ENCODE measurements at places on chromosomes 12 and 14. TPM values are rescaled to one million over a fixed set of nuclear protein-coding genes. Genes with fewer than 3 reads are reported as not detected.

GAS2L3 gene
- total RNA-seq, result 5.8 TPM

VDR gene
- 9.3 TPM for total RNA-seq

KRT2 gene
- not detected for total RNA-seq

BLTP3B gene
- 40.8 TPM for total RNA-seq

TTC8 gene
- total RNA-seq, result 21.7 TPM

YAF2 gene
- total RNA-seq, result 49.8 TPM

NRXN3 gene
- total RNA-seq, result 8.8 TPM

CRACR2A gene
- total RNA-seq, result 5.0 TPM

KRT79 gene
- total RNA-seq, result not detected

SLC25A47 gene
- not detected for total RNA-seq

C14orf132 gene
- total RNA-seq, result 38.2 TPM

RHOJ gene
- total RNA-seq, result 31.3 TPM

MYF5 gene
- not detected for total RNA-seq

SLC7A7 gene
- 16.7 TPM for total RNA-seq

DNA sequence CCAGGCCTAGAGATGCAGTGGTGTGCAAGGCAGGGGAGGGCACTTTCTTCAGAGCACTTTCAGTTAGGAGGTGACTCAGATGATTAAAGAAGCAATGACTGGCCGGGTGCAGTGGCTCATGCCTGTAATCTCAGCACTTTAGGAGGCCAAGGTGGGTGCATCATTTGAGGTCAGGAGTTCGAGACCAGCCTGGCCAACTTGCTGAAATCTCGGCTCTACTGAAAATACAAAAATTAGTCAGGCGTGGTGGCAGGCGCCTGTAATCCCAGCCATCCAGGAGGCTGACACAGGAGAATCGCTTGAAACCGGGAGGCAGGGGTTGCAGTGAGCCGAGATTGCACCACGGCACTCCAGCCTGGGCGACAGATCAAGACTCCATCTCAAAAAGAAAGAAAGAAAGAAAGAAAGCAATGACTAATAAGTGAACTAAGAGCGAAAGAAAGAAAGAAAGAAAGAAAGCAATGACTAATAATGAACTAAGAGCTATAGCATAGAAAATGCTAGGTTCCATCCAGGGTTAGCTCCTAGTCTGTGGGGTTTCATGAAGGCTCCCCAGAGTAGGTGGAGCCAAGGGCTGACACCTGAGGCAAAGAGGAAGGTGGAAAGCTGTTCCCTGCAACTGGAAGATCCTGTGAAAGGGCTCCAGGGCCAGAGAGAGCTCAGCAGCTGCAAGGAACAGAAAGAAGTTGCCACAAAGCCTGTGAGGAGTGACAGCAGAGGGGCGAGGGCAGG lies 334.5 kb downstream of the CACNA1C start:
- H3K4me3 ChIP-seq, result no peak overlapping the region
- no peaks in the 10 kb centered on the region for H3K36me3 ChIP-seq
- no peak overlapping the region for H3K27ac ChIP-seq
- H3K27me3 ChIP-seq, result no peaks in the 10 kb centered on the region

- H3K27me3 ChIP-seq, result no peaks in the 10 kb centered on the region
- H3K36me3 ChIP-seq, result no peaks in the 10 kb centered on the region
- no peak overlapping the region for H3K27ac ChIP-seq
- DNase-seq, result no peak
- H3K4me1 ChIP-seq, result no peaks in the 10 kb centered on the region
These were observed 108.7 kb upstream of the FUT8 start for GRCh38 chr14:65303899-65304222.

DNA sequence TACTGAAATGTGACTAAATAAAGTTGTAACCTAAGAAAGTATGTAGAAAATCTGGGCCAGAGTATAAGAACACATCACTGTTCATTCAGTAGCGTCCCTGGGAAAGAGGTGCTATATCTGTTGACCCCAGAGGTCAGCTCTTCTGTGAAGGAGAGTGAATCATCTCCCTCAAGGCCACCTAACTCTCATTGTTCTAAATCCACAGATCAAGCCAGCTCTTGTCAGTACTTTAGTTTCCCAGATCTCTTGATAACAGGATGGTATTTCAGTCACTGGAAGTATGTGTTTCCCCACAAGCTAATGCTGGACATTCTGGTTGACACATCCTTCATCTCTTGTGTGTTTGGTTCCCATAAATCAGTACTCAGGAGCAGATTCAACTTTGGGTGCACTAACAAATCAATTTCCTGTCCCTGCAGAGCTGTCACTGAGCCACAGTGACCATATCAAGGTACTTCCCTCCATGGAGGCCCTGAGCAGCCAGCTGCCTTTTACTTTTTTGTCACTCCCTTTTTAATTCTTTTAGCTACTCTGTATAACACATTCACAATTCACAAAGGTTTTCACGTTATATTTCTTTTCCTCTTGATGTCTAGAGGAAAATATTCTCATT lies 7.8 kb downstream of the KRT1 start:
- H3K36me3 ChIP-seq, result no peaks in the 10 kb centered on the region
- peaks cover 3% of the 10 kb centered on the region for H3K27me3 ChIP-seq
- DNase-seq, result no peak
- no peak overlapping the region for H3K27ac ChIP-seq
- no peaks in the 10 kb centered on the region for H3K4me1 ChIP-seq

GRCh38 chr12:126960709-126961108 lies 1306.3 kb upstream of the TMEM132C start:
- H3K27me3 ChIP-seq, result no peaks in the 10 kb centered on the region
- no peak overlapping the region for H3K4me3 ChIP-seq
- H3K4me1 ChIP-seq, result no peaks in the 10 kb centered on the region
- H3K36me3 ChIP-seq, result no peaks in the 10 kb centered on the region
- no peak for DNase-seq
- H3K27ac ChIP-seq, result no peak overlapping the region

DNA sequence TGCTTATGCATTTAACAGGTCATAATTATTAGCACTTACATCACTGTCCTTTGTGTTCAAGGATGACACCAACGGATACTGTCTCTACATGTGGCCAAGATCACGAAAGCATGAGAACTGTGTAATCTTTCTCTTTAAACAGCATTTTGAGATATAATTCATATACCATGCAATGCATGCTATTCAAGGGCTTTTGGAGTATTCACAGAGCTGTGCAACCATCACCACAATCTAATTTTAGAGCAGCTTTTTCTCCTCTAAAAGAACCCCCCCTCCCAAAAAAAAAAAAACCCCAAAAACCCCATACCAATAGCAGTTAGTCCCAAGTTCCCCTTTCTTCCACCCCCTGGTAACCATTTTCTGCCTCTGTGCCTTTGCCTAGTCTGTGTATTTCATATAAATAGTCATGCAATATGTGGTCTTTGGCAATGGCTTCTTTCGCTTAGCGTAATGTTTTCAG lies 60.6 kb downstream of the SPRING1 start:
- no peaks in the 10 kb centered on the region for H3K36me3 ChIP-seq
- no peaks in the 10 kb centered on the region for H3K4me1 ChIP-seq
- H3K27ac ChIP-seq, result no peak overlapping the region
- no peak for DNase-seq

GRCh38 chr12:66726556-66726955 lies 47.7 kb upstream of the GRIP1 start:
- no peaks in the 10 kb centered on the region for H3K36me3 ChIP-seq
- no peak for DNase-seq
- H3K4me3 ChIP-seq, result no peak overlapping the region
- no peaks in the 10 kb centered on the region for H3K27me3 ChIP-seq
- H3K27ac ChIP-seq, result no peak overlapping the region
- no peaks in the 10 kb centered on the region for H3K4me1 ChIP-seq

GRCh38 chr14:72118841-72119240 lies 186.6 kb downstream of the RGS6 start:
- H3K4me3 ChIP-seq, result no peak overlapping the region
- H3K27ac ChIP-seq, result no peak overlapping the region
- H3K36me3 ChIP-seq, result no peaks in the 10 kb centered on the region
- H3K27me3 ChIP-seq, result no peaks in the 10 kb centered on the region
- H3K4me1 ChIP-seq, result no peaks in the 10 kb centered on the region
- DNase-seq, result no peak

GRCh38 chr12:101013993-101014392 lies 196.0 kb downstream of the SLC5A8 start:
- H3K4me3 ChIP-seq, result no peak overlapping the region
- DNase-seq, result no peak
- no peaks in the 10 kb centered on the region for H3K36me3 ChIP-seq
- no peaks in the 10 kb centered on the region for H3K27me3 ChIP-seq

DNA sequence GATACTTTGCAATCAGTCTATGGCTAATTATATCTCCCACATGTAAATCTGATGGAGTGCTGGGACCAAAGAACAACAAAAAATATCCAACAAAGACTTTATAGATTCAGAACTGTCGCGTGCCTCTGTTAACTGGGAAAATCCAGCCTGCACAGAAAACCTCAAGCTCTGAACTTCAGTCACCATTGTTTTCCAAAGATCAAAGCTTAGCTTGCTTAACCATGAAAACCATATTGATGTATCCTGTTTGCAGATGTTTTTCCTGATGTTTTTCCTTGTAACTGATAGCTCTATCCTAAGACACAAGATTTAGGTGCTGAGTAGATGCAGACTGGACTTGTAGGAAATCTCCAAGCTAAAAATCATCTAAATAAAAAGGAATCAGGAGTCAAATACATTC lies 163.7 kb downstream of the GXYLT1 start:
- no peaks in the 10 kb centered on the region for H3K27me3 ChIP-seq
- H3K36me3 ChIP-seq, result no peaks in the 10 kb centered on the region
- no peak overlapping the region for H3K4me3 ChIP-seq
- H3K4me1 ChIP-seq, result no peaks in the 10 kb centered on the region
- no peak overlapping the region for H3K27ac ChIP-seq
- DNase-seq, result no peak

GRCh38 chr12:38869036-38869435 lies 36.4 kb downstream of the CPNE8 start:
- H3K4me1 ChIP-seq, result no peaks in the 10 kb centered on the region
- no peak overlapping the region for H3K27ac ChIP-seq
- H3K36me3 ChIP-seq, result no peaks in the 10 kb centered on the region
- no peak overlapping the region for H3K4me3 ChIP-seq
- DNase-seq, result no peak
- H3K27me3 ChIP-seq, result no peaks in the 10 kb centered on the region

GRCh38 chr12:28171356-28172060 lies 18.7 kb upstream of the CCDC91 start:
- no peak overlapping the region for H3K4me3 ChIP-seq
- H3K4me1 ChIP-seq, result no peaks in the 10 kb centered on the region
- no peak overlapping the region for H3K27ac ChIP-seq
- H3K36me3 ChIP-seq, result no peaks in the 10 kb centered on the region

DNA sequence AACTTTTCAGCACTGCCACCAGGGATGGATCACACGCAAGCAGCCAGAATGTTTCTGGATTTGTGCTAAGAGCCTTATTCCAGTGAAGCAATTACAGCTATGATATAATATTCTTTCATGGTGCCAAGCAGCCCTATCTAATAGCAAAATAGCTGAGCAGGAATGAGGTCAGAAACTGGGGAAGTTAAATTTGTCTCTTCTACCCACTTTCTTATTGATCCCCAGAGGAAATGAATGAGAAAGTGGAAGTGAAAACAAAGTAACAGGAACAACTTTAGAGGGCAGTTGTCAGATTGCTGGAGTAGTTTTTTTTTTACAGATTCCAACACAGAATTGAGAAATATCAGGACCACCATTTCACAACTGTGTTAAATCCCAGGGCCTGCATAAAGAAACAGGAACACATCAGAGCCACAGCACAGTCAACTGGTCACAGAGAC lies 44.8 kb downstream of the GCH1 start:
- H3K36me3 ChIP-seq, result no peaks in the 10 kb centered on the region
- no peaks in the 10 kb centered on the region for H3K4me1 ChIP-seq

DNA sequence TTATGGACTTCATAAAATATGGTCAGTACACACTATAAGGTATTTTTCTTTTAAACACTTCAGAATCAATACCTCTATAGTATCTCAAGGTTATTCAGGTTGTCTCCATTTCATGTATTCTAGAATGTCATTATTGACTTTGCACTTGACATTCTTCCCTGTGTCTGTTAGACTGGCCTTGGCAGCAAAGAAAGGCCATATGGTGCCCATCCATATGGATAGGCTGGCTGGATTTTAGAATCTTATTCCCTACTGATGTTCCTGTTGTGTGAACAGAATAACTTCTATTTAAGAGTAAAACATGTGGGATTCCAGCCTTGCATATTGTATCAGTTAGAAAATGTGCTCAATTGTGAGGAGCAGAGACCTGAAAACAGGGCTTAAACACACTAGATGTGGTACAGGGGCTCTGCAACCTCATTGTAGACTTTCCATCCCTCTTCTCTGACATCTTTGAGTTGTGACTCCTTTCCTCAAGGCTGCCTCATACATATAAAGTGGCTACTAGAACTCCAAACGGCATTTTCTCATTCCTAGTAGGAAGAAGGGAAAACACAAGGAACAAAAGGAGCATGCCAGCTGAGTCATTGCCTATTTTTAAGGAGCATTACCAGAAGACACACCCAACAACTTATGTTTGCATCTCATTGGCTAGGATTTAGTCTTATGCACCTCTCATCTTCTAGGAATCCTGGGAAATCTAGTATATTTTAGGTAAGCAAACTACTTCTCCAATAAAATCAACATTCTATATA lies 221.2 kb upstream of the TMPO start:
- H3K27me3 ChIP-seq, result no peaks in the 10 kb centered on the region
- no peak overlapping the region for H3K4me3 ChIP-seq
- no peak overlapping the region for H3K27ac ChIP-seq

GRCh38 chr12:80679346-80680131 lies 27.9 kb upstream of the MYF6 start:
- H3K4me3 ChIP-seq, result no peak overlapping the region
- no peaks in the 10 kb centered on the region for H3K4me1 ChIP-seq
- no peak for DNase-seq
- no peak overlapping the region for H3K27ac ChIP-seq
- H3K36me3 ChIP-seq, result no peaks in the 10 kb centered on the region

GRCh38 chr12:2118481-2119255 lies 65.9 kb downstream of the CACNA1C start:
- peak overlapping the region; percentile 24 for H3K27ac ChIP-seq
- DNase-seq, result no peak
- no peaks in the 10 kb centered on the region for H3K27me3 ChIP-seq
- no peak overlapping the region for H3K4me3 ChIP-seq

GRCh38 chr12:69055280-69055679 lies 122.3 kb upstream of the CPM start:
- no peak for DNase-seq
- peaks cover 3% of the 10 kb centered on the region for H3K4me1 ChIP-seq
- H3K36me3 ChIP-seq, result no peaks in the 10 kb centered on the region
- H3K27ac ChIP-seq, result no peak overlapping the region

GRCh38 chr14:104344818-104345620 lies 206.6 kb downstream of the KIF26A start:
- no peaks in the 10 kb centered on the region for H3K4me1 ChIP-seq
- H3K27ac ChIP-seq, result no peak overlapping the region
- DNase-seq, result no peak
- no peaks in the 10 kb centered on the region for H3K27me3 ChIP-seq
- H3K36me3 ChIP-seq, result no peaks in the 10 kb centered on the region

DNA sequence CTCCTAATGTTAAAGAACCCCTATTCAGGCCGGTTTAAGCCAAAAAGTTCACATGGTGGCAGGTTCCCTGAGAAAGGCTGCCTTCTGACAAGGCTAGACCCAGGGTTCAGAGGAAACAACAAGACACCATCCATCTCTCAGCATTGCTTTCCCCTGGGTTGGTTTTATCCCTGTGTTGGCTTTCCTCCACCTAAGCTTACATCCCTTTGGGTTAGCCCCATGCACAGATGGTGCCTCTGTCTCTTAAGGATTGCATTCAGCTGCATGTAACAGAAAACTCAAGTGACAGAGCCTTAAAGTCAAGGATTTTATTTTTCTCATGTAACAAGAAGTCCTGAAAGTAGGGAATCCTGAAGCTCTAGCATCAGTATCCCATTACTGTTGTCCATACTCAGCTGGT lies 42.8 kb upstream of the RIN3 start:
- no peak overlapping the region for H3K27ac ChIP-seq
- no peaks in the 10 kb centered on the region for H3K27me3 ChIP-seq
- no peak for DNase-seq
- H3K36me3 ChIP-seq, result peaks cover 1% of the 10 kb centered on the region

Measured in aorta (tissue), 5 donors.